ENCODE measurements at places on chromosomes 3 and 15. TPM values are rescaled to one million over a fixed set of nuclear protein-coding genes. Genes with fewer than 3 reads are reported as not detected.
A peak's percentile ranks its signal among the peaks of the same experiment; 100 is the strongest.

NEDD4 gene
- 31.5 TPM for total RNA-seq

DNA sequence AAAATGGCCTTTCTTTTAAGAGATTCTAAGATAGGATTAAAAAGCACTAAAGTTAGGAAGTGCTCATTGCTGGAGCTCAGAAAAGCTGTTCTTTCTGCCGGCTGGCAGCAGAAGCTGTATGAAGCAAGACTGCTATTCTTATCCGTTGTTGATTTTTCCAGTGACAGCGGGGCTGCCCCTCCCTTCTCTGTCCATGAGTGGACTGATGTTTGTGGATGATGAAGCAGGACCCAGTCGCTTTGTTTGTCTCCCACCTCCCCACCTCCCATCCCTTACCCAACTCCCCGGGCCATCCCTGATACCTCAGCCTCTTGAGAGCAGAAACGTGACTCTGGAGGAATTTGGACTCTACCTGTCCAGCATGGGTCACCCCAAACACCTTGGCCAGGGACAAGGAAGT lies 10.3 kb upstream of the MUSTN1 start:
- peak; percentile 72 for DNase-seq

DNA sequence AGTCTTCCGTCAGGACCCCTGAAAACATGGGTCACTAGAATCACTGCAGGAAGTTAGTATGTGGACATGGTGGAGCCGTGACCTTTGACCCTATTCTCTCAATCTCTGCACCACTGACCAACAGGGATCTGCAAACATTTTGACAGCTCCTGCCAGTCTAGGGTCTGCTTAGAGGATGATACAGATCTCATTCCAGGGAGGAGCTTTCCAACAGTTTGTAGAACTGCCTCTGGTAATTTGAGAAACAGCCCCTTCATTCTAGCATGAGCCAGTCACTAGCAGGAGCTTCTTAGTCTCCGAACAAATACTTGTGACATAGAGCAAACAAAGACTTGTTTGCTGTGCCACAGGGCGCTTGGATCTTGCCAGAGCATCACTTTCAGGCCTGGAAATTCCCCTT lies 270.3 kb upstream of the CFAP20DC start:
- peak; percentile 46 for DNase-seq

GRCh38 chr15:49847423-49848281 lies 226.8 kb downstream of the DTWD1 start:
- DNase-seq, result no peak

GRCh38 chr3:111045564-111045963 lies 26.1 kb upstream of the NECTIN3 start:
- DNase-seq, result no peak

- no peak for DNase-seq
Observed at GRCh38 chr15:59380902-59381610, 8.4 kb upstream of the MYO1E start.

GRCh38 chr3:164113371-164114332 lies 964.6 kb downstream of the SI start:
- no peak for DNase-seq

DNA sequence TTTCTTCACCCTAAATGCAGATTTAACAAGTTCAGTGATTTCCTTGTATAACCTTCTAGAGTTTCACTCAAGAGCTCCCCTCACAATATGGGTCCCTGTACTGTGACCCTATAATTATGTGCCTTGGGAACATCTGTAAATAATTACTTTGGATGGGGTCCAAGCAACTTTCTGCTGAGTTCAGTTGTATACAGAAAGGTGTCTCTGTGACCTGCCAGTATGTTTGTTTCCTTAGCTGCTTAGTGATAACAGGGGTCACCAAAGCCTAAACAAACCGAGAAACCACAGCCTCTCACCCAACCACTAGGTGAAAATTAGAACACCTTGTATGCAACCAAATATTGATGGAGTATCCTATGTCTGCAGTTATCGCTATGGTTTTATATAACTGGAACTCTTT lies 29.8 kb upstream of the SLC25A36 start:
- peak; percentile 26 for DNase-seq

TIGIT gene
- not detected for total RNA-seq

- no peak for DNase-seq
Observed at GRCh38 chr3:111773484-111773883, 85.6 kb upstream of the PHLDB2 start.

EEF1AKMT4 gene
- total RNA-seq, result 0.62 TPM

DNA sequence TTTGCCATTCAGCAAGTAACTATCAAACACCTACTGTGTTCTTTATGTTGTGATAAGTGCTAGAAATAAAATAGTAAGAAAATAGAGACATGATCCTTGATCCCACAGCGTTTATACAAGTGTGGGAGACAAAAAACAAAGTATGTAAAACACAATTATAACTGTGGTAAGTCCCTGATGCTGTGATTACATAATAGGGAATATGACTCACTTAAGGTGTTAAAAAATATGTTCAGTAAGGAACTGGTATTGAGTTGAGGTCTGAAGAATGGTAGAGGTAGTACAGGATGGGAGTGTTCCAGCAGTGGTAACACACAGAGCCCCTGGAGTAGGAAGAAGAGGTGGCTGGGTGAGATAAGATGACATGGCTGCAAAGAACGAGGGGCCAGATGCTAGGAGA lies 132.1 kb upstream of the TMC3 start:
- DNase-seq, result no peak

DNA sequence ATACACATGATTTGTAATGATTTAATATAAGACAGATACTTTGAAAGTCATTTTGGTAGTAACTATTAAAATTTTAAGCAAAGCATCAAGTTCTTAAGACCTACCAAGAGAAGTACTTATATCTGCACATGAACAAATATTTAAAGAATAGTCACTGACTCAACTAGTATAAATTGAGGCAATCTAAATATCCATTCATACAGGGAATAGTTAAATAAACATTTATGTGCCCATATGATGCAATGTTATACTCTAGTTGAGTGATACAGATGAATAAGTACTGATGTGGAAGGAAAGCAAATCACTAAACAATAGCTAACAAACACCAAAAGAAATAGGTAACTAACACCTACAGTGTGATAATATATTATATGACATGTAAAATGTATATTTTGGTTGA lies 527.7 kb downstream of the EPHA3 start:
- DNase-seq, result no peak

CFAP100 gene
- total RNA-seq, result not detected

DNA sequence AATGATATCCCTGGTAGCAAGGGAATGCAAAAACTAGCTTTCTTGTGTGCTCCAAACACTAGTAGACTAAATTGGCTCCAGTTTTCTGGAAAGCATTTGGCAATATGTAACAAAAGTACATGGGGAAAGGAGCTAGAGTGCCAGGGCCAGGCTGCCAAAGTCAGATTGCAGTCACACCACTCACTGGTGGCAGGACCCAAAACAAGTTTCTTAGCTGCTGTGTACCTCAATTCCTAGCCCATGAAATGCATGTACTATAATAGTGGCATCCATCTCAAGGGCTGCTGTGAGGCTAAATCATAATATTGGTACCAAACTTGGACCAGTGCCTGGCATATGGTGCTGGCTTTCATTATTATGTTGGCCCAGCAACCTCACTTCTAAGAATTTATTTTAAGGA lies 49.3 kb downstream of the CLDN18 start:
- DNase-seq, result peak; percentile 18

DNA sequence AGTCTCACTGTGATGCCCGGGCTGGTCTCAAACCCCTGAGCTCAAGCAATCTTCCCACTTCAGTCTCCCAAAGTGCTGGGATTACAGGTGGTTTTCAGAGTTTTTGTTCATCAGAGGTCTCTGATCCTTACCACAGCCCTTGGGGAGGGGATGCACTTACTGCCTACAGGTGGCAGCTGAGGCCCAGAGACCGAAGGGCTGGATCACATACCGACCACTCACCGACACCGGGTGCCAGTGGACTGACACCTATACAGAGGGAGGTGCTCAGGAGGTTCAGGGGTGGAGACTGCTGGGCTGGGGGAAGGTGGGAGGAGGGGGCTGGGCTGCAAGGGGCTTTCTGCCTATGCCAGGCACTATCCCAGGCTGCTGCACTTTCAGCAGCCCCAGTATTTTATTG lies 19.5 kb downstream of the DUSP7 start:
- DNase-seq, result no peak

DNA sequence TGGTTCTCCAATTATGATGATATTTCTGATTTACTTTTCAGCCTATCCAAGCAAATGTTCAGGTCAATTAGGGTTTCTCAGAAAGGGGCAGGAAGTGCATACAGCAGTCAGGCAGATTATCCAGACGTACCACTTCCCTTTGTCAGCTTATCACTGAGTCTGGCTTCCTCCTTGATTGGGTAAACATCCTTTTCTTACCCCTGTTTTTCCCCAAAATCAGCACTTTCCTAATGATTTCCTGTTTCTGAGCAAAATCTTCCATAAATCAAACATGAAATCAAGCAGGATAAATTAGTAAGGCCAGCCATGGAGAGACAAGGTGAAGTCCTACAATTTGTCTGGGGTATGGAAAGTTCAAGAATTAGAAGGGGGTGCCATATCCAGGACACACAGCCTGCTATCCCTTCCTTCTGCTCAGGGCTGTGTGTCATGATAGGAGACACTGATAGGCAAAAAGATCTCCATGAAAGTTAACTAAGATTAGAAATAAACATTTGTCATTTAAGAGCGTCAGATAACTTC lies 29.0 kb downstream of the ADIPOQ start:
- DNase-seq, result no peak

DNAJC17 gene
- total RNA-seq, result 17.3 TPM
